ENCODE measurements at places on chromosomes 6 and 20.

- DNase-seq: no peak
Observed at GRCh38 chr6:23655525-23655924, 470.5 kb upstream of the NRSN1 start.

- DNase-seq: no peak
Observed at GRCh38 chr6:12969966-12970365, 253.4 kb downstream of the PHACTR1 start.

DNA sequence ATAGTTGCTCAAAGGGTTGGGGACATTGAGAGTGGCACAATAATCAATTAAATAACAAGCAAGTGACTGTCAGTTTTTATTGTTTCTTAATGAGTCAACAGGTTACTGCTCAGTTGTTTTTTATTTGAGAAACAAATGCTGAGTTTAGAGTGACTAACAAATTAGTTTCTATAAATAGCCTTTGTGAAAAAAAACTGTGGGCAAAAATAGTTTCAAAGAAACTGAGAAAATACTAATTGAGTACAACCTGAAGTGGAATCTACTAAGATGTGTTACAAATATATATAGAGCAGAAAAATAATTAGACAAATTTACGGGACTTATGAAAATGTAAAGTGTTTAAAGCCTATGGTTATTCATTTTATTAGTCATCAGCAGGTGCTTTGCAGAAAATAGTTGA lies 22.3 kb downstream of the BEND6 start:
- DNase-seq: no peak

GRCh38 chr20:881783-882144 lies 34.4 kb downstream of the ANGPT4 start:
- DNase-seq: no peak

DNA sequence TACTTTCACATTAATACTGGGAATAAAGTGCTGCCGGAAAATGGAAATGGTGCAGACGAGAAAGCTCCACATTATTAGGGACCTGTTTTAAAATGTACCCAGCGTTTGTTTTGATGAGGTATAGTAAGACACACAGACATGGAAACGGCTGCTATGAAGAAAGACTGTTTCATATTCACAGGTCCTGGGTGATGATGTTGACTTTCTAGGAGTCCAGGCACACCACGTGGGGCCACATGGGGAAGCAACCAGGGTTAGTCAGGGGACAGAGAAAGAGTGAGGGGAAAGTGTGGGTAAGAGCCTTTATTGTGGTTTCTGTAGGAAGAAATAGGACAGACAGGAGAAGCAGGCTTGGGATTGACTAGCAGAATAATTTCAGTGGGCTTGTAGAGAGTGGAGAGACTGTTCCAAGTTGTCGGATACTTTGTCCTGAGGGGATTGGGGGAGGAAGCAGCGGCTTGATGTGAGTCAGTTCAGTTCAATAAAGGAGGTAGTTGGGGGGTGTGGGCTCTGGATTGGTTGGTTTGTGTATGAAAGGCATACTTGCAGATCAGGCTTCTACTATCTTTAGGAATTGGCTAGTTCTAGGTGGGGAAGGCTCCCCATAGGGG lies 112.0 kb upstream of the MCHR2 start:
- no peak for DNase-seq

GRCh38 chr6:635233-635632 lies 21.7 kb downstream of the HUS1B start:
- no peak for DNase-seq

GRCh38 chr6:163526346-163526745 lies 111.8 kb downstream of the QKI start:
- no peak for DNase-seq

GRCh38 chr20:44247131-44247571 lies at the start of gene GDAP1L1:
TSS of gene GDAP1L1 (plus strand) at chr20:44247308. CDS start at chr20:44247335, 27 bp downstream.
- no peak for DNase-seq

DNA sequence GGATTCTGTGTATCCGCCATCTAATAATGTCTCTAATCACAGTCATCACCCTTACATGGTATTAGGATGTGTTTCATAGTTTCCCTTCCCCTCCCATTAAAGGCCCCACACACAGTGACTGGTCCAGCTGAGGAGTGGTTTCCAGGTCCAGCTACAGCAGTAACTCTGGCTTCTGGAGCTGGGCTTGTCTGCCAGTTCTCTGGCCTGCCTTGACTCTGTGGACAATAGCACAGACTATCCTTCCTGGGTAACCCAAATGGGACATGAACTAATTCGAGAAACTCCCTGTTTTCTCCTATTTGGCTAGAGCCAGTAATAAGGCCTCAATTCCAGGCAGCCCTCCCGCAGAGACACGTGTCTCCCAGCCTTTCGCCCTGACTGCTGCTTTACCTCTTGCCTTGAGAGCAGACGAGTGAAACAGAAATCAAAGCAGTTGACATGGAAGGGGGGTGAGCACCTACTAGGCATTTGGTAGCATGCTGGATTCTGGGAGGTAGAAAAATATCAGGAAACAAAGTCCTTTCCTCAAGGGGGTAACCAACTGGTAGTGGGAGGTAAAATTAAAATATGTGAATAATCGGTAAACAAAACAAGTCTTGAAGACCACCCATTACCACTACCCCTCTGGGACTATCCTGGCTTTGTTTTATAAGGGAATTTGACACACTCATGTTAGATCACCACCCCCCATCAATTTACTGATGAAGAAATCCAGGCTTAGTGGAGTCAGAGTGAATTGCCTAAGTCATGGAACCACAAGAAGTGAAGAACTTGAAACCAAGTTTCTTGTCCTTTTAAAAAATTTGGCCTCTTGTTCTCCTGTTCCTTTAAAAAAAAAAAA lies 1.2 kb downstream of the TRAF3IP2 start:
- DNase-seq: no peak

DNA sequence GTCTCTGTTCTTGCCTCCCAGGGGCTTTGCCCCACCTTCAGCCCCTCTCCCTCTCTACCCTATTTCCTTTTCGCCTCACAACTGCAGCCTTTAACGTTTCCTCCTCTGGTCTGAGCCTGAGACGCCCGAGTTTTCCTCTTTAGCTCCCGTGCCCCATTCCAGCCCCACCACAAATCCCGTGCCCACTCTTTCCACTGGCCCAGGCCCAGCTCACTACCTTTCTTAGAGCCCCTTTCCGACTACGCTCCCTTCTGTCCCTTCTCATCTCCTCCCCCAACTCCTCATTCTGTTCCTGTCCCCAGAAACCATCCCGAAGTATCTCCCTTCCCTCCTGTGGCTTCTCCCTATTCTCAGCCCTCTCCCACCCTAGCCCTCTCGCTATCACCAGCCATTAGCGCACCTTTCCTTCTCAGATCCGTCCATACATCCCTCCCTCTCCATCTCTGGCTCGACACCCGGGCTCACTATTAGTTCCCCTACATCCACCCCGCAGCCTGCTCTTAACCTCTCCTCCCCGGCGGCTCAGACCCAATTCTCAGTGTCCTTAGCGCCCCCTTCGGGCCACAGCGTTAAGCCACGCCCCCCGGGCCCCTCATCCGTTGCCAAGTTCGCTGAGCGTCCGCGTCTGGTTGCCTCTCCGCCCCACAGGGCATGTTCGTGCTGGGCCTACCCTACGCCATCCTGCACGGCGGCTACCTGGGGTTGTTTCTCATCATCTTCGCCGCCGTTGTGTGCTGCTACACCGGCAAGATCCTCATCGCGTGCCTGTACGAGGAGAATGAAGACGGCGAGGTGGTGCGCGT lies 2.7 kb downstream of the SLC32A1 start:
- DNase-seq: peak; percentile 59

DNA sequence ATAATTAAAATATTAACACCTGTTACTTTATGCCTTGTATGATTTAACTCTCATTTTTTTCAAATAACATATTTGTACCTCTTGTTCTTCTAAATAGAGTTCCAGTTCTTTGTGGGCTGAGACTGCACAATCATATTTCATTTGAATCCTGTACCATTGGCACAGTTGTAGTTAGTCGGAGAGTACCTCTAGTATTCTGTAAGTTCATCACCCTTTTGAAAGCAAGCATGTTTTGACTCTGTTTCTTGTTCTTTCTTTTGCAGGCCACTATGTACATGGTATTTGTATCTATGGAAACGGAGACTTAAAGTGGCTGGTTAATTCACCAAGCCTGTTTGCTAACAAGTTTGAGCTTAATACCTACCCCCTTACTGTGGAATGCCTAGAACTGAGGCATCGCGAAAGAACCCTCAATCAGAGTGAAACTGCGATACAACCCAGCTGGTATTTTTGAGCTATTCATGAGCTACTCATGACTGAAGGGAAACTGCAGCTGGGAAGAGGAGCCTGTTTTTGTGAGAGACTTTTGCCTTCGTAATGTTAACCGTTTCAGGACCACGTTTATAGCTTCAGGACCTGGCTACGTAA lies 68.2 kb downstream of the C6orf52 start:
- DNase-seq: no peak

GRCh38 chr6:43979525-43979924 lies 147.7 kb downstream of the MRPL14 start:
- DNase-seq: no peak

DNA sequence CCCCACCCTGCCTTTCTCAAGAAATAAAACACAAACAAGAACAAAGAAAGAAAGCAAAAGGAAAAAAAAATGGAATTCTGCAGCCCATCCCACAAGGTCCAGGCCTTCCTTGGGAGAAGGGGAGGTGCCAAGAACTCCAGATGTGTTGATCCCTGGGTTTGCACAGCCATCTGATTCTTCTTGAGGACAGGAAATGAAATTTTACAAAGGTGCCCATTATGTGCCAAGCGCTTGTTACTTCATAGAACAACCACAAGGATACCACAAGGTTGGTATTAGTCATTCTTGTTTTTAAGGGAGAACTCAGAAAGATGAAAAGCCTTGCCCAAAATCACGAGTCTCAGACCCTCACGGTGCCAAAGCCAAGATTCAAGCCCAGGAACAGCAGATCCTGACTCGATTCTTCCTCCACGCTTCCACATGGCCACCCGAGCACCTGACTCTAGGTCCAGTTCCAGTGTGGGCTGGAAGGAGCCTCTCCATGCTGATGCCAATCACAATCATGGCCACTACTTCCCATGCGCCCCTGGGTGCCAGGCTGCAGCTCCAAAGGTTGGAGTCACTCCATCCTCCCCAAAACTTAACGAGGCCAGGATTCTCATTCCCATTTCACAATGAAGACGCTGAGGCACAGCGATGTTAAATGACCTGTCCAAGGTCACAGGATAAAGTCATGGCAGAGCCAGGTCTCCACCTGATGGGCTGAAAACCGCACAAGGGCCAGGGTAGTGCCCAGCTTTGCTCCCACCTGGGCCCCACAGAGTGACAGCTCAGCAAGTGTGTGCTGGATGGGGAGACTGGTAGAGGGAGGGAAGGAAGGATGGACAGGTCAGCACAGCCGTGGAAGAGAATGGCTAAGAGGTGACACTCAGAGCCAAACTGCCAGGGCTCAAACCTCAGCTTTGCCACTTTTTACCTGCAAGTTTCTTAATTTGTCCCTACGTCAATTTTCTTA lies 66.7 kb upstream of the TOP1 start:
- no peak for DNase-seq

GRCh38 chr20:688809-689212 lies 13.2 kb upstream of the SCRT2 start:
- DNase-seq: no peak

GRCh38 chr6:97240222-97240621 lies 42.8 kb downstream of the MMS22L start:
- DNase-seq: no peak

GRCh38 chr6:114998492-114998891 lies 655.7 kb upstream of the HS3ST5 start:
- no peak for DNase-seq

- no peak for DNase-seq
Observed at GRCh38 chr6:100473182-100473581, 8.5 kb upstream of the SIM1 start.

- DNase-seq: no peak
Observed at GRCh38 chr6:157755746-157756411, 67.2 kb upstream of the SNX9 start.

DNA sequence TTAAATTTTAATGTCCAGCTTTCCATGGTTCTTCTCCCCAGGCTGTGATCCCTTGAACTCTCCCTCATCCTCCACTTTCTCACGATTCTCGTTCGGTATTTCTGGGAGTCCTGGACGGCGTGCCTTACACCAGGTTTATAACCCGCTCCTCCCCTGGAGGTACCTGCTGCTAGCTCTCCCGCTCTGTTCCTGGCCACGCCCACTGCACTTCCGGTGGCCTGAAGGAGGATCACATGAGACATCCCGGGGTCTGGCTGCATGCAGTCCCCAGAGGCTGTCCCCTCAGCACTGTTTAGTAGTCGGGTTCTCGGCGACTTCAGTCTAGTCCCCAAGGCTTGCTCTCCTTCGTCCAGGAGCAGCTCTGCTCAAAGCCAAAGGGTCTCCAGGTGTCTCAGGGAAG lies 28.4 kb upstream of the GCLC start:
- no peak for DNase-seq

GRCh38 chr6:55528624-55529023 lies 50.4 kb downstream of the HMGCLL1 start:
- no peak for DNase-seq

DNA sequence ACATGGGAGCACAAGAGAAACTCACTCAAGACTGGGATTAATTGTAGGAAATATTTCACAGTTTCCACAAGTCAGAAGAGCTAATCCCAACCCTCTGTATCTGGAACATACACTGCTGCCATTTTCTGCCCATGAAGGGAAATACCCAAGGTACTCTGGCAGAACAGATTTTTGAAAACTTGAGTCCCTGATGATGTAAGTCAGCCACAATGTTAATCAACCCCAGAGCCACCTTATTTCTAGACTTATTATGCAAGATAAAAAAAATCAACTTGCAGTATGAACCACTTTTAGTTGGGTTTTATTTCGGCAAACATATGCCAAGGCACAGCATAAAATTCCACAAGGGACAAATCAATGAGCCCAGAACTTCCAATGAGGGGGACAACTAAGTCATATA lies 141.5 kb downstream of the LY86 start:
- DNase-seq: no peak

GRCh38 chr6:53624502-53624901 lies 41.1 kb downstream of the KLHL31 start:
- DNase-seq: no peak

- DNase-seq: no peak
Observed at GRCh38 chr6:151392427-151392826, 1.1 kb upstream of the ZBTB2 start.

GRCh38 chr6:112180095-112180820 lies 74.1 kb downstream of the LAMA4 start:
- DNase-seq: peak; percentile 73

All from T-helper 1 cell (primary cell).